NCI-H1417 (cell line): ENCODE measurements at places on chromosomes 5 and 9.

DNA sequence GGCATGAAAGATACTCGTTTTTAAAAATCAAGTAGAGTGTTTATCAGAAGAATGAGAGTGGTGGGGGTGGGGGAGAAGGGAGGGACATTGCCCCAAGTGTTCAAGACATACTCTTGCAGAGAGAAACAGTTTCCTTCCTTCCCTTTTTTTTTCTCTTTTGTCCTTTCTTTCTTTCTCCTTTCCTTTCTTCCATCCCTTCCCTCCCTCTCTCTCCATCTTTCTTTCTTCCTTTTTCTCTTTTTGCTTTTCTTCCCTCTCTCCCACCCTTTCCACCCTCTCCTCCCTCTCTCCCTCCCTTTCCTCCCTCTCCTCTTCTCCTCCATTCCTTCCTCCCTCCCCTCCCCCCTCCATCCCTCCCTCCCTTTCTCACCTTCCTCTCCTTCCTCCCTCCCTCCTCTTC is 478.3 kb upstream of the EDIL3 start:
- no peak for DNase-seq

DNA sequence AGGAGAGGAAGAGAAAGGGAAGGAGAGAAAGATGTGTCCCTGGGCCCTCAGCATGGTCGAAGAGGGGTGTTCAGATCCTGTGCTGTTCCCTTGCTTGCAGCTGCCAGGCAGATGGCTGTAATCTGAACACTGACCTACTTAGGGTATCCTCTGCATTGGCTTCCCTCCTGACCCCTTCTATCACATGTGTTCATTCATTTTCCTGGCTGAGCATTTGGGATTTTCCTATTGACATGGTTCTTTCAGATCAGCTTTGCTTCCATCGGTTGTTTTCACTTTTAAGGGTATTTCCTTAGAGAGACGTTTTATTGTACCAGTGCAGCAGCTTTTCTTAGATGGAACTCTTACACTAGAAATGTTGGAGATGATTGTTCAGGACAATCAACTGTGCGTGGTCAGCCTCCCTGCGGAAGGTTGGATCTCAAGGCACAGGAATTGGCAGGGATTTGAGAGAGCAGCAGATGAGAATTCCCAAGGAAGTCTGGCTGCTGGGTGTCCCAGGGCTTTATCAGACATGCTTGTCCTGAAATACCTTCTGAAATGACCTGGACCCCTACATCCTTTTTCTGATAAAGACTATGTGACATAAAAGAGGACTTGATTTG is 26.0 kb downstream of the ACTBL2 start:
- DNase-seq: no peak

DNA sequence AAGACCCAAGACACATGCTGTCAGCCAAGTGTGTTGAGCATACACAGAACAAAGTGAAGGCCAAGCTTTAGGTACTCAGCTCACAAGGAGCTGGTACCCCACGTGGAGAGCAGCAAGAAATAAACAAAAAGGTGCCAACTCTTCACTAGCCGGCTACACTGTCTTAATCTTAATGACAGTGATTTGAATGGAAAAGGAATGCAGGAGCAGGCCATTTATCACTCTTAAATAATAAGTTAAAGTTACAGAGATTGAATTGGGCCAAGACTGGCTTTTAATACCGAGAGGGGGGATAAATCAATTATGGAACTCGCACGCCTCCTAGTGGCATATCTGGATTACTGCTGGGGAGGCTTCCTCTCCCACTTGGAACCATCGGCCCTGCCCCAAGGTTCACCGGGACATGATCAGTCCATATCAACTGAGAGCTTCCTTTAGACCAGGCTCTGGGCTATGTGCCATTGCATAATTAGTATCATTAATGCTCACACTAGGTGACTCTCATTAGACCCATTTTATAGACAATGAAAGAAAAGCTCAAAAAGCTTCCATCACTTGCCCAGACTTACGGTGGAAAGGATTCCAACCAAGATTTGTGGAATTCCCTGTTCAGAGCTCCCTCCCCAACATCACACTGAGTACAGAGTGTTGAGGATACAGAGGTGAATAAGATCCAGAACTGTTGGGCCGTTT is 94.0 kb downstream of the ACTL7B start:
- DNase-seq: peak; percentile 17

- peak; percentile 69 for DNase-seq
Measured at GRCh38 chr5:140114341-140115185, 654 bp downstream of the PURA start.

- no peak for DNase-seq
Measured at GRCh38 chr5:22625451-22625850, 227.7 kb downstream of the CDH12 start.

- DNase-seq: no peak
Measured at GRCh38 chr9:119861842-119862241, 492.6 kb upstream of the BRINP1 start.

- DNase-seq: peak; percentile 69
Measured at GRCh38 chr9:113807173-113808061, 68.7 kb upstream of the ZNF618 start.

DNA sequence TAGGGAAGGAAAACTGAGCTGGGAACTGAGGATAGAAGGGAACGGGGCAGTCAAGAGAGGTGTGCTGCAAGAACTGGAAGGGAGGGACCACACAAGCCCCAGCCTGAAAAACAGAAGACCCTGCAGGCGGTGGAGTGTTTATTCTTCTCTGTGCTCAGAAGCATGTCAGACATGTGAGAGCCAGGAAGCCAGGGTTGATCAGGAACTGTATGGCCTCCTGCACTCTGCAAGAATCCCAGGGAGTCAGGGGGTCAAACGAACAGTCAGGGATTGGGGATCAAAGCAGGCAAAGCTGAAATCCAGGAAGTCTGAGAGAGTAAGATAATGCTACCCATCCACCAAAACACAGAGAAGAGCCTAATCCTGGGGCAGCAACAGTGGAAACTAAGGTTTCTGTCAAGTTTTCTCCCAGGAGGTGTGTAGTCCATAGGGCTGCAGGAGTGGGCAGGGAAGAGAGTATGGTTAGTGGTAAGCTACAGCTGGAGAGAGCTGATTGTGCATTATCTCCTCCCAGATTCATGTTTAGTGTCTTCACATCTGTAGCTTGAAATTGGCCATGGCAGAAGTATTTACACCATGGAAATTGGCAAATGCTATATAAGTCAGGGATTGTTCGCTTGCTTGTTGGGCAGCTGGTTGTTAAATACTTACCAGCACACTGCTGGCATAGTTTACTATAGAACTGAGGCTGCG is 115.4 kb upstream of the SLC44A1 start:
- no peak for DNase-seq

DNA sequence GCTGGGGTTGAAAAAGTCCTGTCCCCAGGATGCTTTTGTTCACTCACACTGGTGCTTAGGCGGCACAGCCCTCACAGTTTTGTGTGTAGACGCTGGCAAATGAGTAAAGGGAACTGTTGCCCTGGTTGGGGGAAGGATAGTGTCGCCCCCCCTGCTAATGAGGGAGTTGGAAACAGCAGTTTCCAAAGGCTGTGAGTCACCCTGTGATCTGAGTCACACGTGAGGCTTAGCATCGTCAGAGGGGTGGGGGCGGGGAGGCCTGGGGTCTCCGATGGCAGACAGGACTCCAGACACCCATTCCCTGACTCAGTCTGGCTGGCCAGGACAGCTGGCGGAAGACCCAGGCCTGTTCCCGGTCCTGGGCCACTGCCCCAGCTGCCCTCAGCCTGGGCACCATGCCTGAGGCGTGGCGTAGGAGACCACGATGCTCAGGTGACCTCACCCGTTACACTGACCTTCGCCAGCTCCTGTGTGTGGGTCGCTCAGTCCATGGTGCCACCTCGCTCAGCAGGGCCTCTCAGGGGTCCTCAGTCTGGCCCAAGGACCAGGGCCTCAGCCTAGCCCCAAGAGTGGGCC is 2.9 kb downstream of the DNAJB5 start:
- no peak for DNase-seq

DNA sequence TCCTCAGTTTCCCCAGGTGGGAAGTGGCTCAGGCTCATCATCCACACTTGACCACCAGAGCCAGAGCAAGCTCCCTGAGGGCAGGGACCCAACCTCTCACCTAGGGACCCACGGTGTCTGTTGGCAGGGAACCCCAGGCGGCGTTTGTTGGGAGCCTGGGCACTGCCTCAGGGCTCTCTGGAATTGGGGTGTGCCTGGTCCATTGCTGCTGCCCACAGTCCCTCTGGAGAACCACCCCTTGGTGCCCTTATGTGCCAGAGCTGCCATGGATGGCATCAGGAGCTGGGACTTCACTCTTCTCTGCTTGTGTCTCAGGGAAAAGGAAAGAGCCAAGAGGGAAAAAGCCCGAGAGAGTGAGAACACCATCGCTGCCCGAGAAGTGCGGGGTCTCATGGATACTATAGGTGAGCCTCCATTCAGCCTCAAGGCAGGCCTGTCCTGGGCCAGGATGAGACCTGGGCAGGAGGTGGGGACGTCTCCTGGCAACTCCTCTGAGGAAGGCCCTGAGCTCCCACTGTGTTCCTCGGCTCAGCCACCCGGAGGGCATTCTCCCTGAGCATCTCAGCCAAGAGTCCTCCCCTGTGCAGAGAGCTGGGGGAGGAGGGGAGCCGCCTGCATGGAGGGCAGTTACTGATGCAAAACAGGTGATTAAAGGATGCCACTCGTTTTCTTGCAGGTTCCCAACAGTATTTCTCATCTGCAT is 4.5 kb downstream of the CCDC180 start:
- no peak for DNase-seq

GRCh38 chr5:148748702-148749392 is 77.6 kb upstream of the ADRB2 start:
- DNase-seq: no peak

- no peak for DNase-seq
Measured at GRCh38 chr5:129061849-129062248, 32.7 kb upstream of the ISOC1 start.

GRCh38 chr5:95555553-95555952 is 652 bp downstream of the ARSK start:
- DNase-seq: no peak

- DNase-seq: no peak
Measured at GRCh38 chr5:138979684-138980280, 104.6 kb upstream of the LRRTM2 start.

DNA sequence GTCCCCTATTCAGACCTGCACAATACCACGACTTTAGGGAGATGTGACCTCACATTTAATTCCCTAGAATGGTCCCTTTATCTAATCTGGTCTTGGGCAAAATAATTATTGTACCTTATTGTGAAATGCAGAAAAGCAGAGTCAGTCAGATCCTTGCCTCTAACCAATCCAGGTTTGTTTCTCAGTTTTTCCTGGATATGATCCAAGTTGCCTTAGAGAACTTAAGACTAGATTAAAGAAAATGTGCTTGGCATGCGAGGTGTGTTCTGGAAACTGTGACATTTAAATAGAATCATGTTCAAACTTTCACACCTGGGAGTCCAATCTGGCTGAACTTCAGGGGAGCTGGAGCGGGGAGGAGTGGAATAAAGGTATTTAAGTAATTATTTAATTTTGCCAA is 696.2 kb downstream of the DNAH5 start:
- no peak for DNase-seq

DNA sequence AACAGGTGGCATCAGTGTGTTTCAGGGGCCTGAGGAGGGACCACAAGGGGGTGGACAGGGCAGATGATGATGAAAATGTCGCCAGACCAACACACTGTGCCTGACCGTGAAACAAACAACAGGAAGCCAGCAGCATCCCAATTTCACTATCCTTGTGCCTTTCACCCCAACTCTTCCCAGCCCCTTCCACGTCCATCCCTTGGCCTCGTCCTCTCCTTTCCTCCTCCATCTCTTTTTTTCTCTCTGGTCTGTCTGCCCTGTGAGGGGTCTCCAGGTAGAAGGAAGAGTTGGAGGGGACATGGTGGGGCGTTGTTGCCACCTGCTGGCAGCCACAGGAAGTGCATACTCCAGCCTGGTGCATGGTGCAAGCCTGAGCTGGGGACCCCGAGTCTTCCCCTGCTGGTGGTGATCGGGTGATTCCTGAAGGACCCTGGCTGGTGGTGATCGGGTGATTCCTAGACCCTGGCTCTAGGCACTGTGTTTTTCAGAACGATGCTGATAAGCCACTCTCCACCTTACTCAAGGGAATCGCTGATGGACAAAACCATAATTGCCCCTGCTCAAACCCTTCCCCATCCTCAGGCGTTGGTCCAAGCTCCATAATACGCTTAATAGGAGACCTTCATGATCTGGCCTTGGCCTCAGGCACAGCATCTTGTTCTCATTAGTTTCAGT is 21.7 kb upstream of the NSD1 start:
- peak; percentile 35 for DNase-seq

GRCh38 chr9:104494808-104495207 is 9.3 kb upstream of the OR13F1 start:
- peak; percentile 71 for DNase-seq

- no peak for DNase-seq
Measured at GRCh38 chr9:19387317-19387716, 7.3 kb upstream of the RPS6 start.

DNA sequence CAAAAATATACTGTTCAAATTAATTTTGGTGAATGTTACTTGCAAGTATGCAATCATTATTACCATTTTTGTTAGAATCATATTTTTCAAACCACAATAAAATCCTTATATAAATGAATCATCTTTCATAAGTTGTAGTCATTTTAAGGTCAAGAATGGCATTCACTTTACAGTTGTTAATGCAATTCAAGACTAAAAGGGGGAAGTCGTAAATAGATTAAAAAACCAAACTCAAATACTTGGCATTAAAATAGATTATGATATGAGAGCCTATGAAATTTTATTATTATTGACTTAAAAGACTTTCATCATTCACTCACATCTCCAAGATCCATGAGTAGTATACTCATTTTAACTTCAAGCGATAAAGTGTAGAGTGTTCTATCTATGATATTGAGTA is 11.6 kb downstream of the CDH9 start:
- no peak for DNase-seq

DNA sequence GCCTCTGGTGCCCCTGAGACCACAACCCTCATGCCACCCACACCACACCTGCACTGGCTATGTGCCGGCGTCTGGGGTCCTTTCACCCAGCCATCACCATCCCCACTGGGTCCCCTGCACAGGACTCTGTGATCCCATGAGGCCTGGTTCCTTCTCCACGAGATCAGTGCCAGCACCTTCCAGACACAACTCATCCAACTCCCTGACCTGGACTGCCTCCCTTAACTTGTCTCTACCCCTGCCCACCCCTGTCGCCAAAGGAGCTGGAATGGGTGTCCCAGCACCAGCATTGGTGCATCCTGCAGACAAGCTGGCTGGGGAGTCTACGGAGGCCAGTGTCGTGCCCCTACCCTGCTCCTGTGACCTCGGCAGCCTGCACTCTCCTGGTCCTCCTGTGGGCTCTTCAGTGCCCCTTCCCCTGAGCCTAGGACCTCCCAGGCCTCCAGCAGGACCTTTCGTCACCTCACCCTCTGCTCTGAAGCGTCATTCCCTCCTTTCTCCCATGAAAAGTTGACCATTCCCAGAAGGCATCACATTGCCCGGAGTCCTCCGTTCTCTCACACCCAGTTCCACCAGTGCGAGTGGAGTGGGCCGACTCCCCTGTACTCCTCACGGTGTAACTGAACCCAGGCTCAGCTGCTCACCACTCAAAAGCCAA is 87.7 kb downstream of the NSUN2 start:
- DNase-seq: no peak

DNA sequence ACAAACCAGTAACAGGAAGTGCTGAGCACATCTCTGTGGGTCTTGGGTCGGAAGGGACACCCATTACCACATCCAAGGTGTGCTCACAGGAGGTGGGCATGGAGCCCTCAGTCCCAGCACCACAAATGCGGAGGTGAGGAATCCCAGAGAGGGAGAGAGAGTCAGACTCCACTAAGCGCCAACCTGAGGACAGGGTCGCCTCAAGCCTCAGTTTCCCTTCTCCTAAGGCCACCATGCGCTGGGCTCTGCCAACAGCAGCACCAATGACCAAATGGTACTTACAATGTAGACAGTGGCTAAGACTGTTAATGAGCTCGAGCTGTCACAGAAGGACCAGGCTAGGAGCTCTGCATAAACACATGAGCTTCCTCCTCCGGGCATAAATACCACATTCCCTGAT is 43.1 kb downstream of the BICD2 start:
- no peak for DNase-seq
